8988T (cell line): ENCODE measurements at places on chromosomes 13 and 19.

DNA sequence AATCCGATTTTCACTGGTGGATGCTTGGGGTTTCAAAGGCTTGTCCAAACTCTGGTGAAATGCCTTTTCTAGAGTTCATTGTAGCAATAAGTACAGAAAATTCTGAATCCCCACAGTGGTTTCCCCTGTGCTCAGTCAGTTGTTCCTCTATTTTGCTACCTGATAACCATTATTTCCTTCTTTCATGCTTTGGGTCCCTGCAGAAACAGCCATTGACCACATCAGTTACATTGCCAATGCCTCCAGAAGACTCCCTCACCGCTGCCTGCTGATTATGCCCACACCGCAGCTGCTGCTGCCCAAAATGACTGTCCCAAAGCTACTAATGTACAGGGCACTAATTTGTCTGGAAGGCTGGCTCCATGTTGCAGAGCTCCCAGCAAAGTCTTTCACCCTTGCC is 517.3 kb downstream of the KLF12 start:
- no peak for DNase-seq

- no peak for DNase-seq
These were observed 4.9 kb downstream of the IRS2 start for GRCh38 chr13:109781384-109782065.

- no peak for DNase-seq
These were observed 1.6 kb downstream of the GATAD2A start for GRCh38 chr19:19406878-19407632.

GRCh38 chr19:1025960-1026782 is at the start of gene CNN2:
Gene CNN2 (plus strand): TSS chr19:1026608. CDS start chr19:1026662, 54 bp downstream.
- DNase-seq: peak; percentile 91

GRCh38 chr13:43587376-43587775 is 199.4 kb downstream of the ENOX1 start:
- DNase-seq: no peak

- no peak for DNase-seq
These were observed 59.8 kb downstream of the URI1 start for GRCh38 chr19:30001791-30002190.

GRCh38 chr13:24911133-24911908 is 147.4 kb downstream of the RNF17 start:
- no peak for DNase-seq

DNA sequence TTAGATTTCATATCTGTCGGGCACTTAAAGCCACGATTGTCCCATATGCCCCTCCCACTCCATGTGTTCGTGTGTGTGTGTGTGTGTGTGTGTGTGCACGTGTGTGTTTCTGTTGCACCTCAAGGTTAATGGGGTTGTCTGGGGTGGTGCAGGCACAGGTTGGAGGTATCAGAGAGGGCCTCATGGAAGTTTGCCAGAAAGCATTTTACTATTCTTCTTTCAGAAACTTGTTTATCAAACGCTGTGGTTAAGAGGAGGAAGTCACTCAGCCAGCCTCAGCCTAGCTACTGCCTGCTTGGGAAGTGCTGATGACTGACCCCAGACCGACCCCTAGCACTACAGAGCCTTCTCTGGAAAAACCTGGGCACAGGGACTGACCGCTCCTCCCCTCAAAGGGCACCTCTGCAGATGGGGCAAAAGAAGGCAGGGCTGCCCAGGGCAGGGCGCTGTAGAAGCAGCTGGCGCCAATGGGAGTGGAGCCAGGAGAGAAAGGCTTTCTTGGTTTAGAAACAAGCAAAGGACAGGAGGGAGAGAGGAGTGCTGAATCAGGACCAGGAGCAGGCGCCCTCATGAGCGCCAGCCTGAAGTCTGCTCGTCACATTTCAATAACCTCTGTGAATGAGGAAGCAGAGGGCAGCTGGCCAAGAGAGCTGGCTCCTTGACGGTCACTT is 3.9 kb downstream of the SIAH3 start:
- DNase-seq: no peak

GRCh38 chr13:112071102-112071722 is 4.3 kb downstream of the SOX1 start:
- no peak for DNase-seq

- DNase-seq: no peak
These were observed 105.6 kb downstream of the SLC7A1 start for GRCh38 chr13:29489650-29490560.

DNA sequence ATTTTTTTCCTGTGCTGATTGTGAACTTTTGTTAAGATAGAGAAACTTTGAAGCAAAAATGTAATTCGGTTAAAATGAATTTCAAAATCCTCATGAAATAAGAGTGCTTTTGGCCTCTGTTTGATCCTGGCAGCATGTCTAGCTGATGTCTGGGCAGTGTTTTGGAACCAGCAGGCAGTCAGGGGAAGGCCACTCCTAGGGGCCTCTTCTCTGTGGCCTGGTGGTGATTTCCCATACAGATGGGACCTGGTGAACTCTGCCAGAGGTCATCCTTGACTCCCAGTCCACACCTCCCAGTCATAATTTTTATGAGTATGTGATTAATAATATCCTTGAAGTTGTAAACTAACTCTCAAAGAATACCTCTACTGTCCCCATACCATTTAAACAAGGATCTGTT is 226.6 kb downstream of the PCCA start:
- DNase-seq: no peak

GRCh38 chr13:47896546-47896945 is 104.5 kb downstream of the SUCLA2 start:
- DNase-seq: no peak

- no peak for DNase-seq
These were observed 156.9 kb upstream of the ZNF536 start for GRCh38 chr19:30215248-30215647.

DNA sequence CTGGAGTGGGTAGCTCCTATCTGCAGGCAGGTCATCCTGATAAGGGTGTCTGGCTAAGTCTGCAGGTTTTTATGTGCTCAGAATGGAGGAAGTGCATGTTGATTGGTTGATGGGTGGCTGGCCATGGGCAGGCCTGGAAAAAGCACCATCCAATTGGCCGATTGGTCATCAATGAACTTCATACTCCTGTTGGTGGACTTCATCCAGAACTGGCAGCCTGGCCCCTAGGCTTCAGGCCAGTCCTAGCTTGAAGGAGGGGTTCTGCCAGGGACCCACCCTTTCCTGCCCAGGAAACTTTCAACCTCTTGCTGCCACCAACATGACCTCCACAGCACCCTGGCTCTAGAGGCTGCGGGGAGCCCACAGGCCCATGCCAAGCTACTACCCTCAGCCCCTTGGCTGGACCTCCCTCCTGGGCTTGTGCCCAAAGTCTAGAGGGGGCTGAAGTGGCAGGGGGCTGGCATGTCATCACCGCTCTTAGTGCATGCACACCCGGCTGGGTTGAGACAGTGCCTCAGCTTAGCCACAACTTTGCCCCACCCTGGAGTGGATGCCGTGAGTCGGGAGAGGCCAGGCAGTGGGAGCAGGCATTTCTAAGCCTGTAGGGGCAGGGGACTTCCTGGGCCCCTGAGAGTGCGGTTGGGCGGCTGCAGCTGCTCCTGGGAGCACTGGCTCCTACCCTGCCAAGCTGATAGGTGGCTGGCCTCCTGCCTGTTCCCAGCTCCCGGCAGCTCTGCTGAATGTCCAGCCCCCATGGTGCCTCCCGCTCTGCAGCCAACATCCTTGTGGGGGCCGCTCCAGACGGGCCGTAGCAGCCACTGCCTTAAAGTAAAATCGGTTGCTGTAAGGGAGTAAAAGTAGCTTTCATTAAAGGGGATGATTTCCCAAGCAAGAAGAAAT is 13.2 kb downstream of the DNAJC15 start:
- DNase-seq: no peak

GRCh38 chr13:70386919-70387318 is 278.7 kb upstream of the KLHL1 start:
- DNase-seq: no peak

GRCh38 chr13:51636349-51636890 is 52.2 kb downstream of the WDFY2 start:
- DNase-seq: no peak

DNA sequence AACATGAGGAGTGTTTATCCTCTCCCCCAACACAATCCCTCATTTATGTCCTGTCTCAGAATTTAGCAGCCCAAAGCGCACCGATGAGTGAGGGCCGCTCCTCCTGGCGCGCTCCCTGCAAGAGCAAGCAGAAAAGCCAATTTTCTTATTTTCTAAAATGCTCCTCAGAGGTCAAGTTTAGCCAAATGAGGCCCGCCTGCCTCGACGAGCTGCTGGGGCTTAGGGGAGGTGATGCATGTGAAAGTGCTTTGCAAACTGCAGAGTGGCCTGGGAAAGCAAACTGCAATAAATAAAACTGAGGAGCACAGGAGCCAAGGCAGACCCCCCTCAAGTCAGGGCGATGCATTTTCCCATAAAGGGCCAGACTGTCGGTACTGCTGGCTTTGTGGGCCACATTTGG is 29.0 kb downstream of the CAPS start:
- DNase-seq: no peak

GRCh38 chr13:97235549-97236231 is 13.6 kb downstream of the MBNL2 start:
- no peak for DNase-seq

- DNase-seq: no peak
These were observed at the start of gene CARD8 for GRCh38 chr19:48255376-48256303. Gene CARD8 (minus strand): TSS chr19:48255912. CDS start chr19:48241020, 14,892 bp downstream.

- no peak for DNase-seq
These were observed 490.0 kb upstream of the ATXN8OS start for GRCh38 chr13:69617587-69617986.

DNA sequence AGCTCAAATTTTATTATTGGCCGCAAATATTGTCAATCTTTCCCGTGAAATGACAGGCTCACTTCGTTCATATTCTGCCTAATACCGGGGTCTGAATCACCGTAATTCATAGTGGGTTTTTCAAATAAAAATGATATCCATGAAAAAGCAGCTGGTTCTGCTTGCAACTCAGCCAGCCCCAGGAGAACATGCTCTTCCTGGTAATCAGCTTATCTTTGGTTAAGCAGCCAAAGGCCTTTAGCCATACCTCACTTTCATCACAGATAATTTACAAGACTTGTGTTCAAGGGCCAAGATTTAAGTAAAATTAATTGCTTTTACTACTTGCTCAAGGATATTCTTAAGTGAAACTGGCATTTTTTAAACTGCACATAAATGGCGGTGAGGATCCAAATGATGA is 22.5 kb downstream of the RNASEH2B start:
- DNase-seq: no peak

DNA sequence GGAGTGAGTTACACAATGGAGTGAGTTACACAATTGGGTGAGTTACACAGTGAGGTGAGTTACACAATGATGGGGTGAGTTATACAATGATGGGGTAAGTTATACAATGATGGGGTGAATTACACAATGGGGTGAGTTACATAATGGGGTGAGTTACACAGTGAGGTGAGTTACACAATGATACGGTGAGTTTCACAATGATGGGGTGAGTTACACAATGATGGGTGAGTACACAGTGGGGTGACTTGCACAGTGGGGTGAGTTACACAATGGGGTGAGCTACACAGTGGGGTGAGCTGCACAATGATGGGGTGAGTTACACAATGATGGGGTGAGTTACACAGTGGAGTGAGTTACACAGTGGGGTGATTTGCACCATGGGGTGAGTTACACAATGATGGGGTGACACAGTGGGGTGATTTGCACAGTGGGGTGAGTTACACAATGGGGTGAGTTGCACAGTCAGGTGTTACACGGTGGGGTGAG is 52.5 kb upstream of the GAS6 start:
- DNase-seq: no peak

GRCh38 chr13:90118467-90119071 is 1228.9 kb upstream of the MIR17HG start:
- no peak for DNase-seq

- no peak for DNase-seq
These were observed 33.2 kb upstream of the MEDAG start for GRCh38 chr13:30872685-30873461.

DNA sequence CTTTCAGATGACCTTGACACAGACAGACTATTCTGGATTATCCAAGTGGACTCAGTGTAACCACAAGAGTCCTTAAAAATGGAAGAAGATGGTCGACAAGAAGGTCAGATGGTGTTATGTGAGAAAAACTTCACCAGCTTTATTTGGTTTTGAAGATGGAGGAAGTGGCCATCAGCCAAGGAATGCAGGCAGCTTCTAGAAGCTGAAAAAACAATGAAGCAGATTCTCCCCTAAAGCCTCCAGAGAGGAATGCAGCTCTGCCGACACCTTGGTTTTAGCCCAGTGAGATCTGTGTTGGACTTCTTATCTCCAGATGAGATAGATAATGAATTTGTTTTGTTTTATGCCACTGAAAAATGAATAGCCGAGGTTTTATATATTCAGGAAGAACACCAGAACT is 501.5 kb downstream of the DCT start:
- no peak for DNase-seq

GRCh38 chr19:18423258-18424020 is 4.2 kb downstream of the SSBP4 start:
- DNase-seq: no peak

GRCh38 chr19:38711726-38712153 is 32.5 kb downstream of the CAPN12 start:
- no peak for DNase-seq

DNA sequence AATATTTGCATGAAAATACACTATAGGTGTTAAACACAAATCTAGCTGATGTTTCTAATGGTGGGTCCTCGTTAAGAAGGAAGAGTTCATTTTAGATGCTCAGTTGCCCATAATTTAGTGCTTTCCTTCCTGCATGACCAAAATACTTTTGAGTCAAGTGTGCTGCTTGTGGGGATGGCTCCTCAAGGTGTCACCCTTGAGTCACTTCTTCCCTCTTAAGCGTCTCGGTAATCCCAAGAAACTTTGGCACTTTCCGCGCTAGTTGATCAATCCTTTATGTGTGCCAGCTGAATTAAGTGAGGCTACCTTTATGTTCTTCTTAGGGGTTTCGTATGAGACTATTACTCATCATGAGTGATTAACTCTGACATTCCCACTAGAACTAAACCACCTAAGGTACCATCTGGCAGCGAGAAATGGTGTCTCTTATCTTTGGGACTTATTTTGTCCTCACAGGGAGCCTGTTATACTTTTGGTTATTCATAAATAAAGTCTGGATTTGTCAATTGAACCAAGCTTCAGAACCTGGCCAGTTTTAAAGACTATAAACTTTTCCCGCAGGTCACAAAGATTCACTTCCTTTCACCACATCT is 106.8 kb downstream of the NHLRC3 start:
- DNase-seq: peak; percentile 15

- no peak for DNase-seq
These were observed 18.4 kb upstream of the ARRDC2 start for GRCh38 chr19:17989425-17990094.
